Activated CD8-positive, alpha-beta memory T cell treated with anti-CD3 and anti-CD28 coated beads, Interleukin-2, amount 10 ng/mL, durations not matched to agents 7 days and 5 days (primary cell): ENCODE measurements at places on chromosomes 3 and 15. TPM values are rescaled to one million over a fixed set of nuclear protein-coding genes. Genes with fewer than 3 reads are reported as not detected.
A peak's percentile ranks its signal among the peaks of the same experiment; 100 is the strongest.

The C3orf22 gene
- not detected for total RNA-seq

The EPHA3 gene
- not detected for total RNA-seq

GRCh38 chr15:90512276-90512675 is 17.4 kb upstream of the CRTC3 start:
- H3K36me3 ChIP-seq: peaks cover 22% of the 10 kb centered on the region
- H3K27ac ChIP-seq: no peak overlapping the region
- no peak for DNase-seq

- H3K4me3 ChIP-seq: no peak overlapping the region
- H3K36me3 ChIP-seq: no peaks in the 10 kb centered on the region
- DNase-seq: no peak
- peaks cover 9% of the 10 kb centered on the region for H3K27me3 ChIP-seq
- H3K4me1 ChIP-seq: no peaks in the 10 kb centered on the region
- H3K27ac ChIP-seq: no peak overlapping the region
These were observed 19.6 kb upstream of the CPOX start for GRCh38 chr3:98612996-98613517.

- H3K4me1 ChIP-seq: peaks cover 65% of the 10 kb centered on the region
- no peak overlapping the region for H3K4me3 ChIP-seq
- no peaks in the 10 kb centered on the region for H3K27me3 ChIP-seq
- peak overlapping the region; percentile 19 for H3K27ac ChIP-seq
- DNase-seq: no peak
- peaks cover 62% of the 10 kb centered on the region for H3K36me3 ChIP-seq
These were observed 66.5 kb downstream of the MBNL1 start for GRCh38 chr3:152335273-152335672.

The TIMP4 gene
- not detected for total RNA-seq

- DNase-seq: peak; percentile 87
- no peaks in the 10 kb centered on the region for H3K27me3 ChIP-seq
- H3K4me1 ChIP-seq: peaks cover 61% of the 10 kb centered on the region
- peak overlapping the region; percentile 92 for H3K27ac ChIP-seq
- H3K4me3 ChIP-seq: peak overlapping the region; percentile 76
These were observed 56.5 kb downstream of the MCTP2 start for GRCh38 chr15:94287794-94288246.

The DTX3L gene
- total RNA-seq: 108 TPM

The GRIP2 gene
- not detected for total RNA-seq

- H3K27me3 ChIP-seq: no peaks in the 10 kb centered on the region
- H3K4me3 ChIP-seq: no peak within 1 kb of the TSS
- peaks cover 34% of the 10 kb centered on the region for H3K36me3 ChIP-seq
These were observed at the start of gene AMT for GRCh38 chr3:49422379-49423248. TSS of gene AMT (minus strand) at chr3:49422473. CDS start at chr3:49422450, 23 bp downstream.

DNA sequence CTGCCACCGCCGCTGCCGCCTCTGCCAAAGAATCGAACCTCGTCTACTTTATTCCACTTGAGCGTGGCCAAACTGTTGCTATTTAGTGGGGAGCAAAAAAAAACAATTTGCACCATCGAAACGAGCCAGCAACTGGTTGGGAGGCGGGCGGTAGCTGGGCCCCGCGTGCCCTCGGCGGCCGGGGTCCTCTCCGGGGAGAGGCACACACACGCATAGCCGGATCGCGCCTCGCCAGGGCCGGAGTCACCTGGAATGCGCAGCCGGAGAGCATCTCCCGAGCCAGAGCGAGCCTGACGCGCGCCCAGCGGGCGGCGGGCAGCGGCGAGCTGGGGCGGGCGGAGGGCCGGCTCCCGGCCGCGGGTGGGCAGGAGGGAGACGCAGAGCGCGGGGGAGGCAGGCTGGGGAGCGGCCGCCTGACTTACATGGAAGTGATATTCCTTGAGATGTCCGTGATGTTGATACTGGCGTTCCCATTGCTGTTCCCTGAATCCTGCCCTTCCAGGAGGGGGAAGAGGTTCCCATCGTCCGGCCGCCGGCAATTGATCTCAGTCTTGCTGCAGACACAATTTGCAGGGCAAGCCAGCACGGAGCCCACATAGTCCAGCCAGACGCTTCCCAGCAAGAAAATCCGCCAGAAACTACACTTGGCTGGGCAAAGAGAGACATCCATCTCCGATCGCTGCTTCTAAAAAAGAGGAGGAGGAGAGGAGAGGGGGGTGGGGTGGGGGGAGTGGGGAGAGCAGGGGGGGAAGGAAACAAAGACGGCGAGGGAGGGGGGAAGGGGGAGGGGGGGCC is 858 bp downstream of the NTRK3 start:
- no peak overlapping the region for H3K4me3 ChIP-seq
- H3K36me3 ChIP-seq: no peaks in the 10 kb centered on the region
- peaks cover 74% of the 10 kb centered on the region for H3K27me3 ChIP-seq
- H3K4me1 ChIP-seq: peaks cover 15% of the 10 kb centered on the region
- no peak for DNase-seq

DNA sequence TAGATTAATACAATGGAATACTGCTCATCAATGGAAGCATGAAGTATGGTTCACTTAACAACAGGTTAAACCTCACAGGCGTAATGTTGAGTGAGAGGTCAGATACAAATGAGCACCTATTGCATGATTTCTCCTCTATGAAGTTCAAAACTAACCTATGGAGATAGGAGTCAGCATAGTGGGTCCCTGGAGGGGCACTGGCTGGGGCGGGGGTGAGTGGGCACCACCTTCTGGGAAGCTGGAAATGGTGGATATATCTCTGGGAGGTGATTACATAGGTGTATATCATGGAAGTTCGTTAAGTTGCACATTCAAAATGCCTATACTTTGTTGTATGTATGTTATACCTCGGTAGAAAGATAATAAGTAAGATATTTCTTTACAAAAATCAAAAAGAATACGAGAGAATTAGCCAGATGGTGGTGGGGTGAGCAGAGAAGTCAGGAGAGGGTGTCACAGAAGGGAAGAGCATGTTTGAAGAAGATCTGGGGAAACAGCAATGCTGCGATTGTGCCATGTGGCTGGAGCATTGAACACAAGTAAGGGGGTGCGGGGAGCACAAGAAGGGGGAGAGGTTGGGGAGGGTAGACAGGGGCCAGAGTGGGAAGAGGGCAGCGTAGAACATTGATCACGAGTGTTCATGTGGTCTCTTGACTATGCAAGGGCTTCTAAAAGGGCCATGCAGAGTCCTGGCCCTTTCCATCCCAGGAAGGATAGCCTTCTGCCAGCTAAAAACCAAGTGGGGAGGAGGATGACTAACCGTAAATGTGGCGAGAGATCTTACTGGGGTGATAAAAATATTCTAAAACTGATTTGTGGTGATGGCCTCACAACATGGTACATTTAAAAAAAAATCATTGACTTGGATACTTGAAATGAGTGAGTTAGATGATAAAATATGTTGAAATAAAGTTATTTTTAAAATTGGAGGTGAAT is 30.2 kb downstream of the ITGA11 start:
- no peaks in the 10 kb centered on the region for H3K4me1 ChIP-seq
- peaks cover 8% of the 10 kb centered on the region for H3K27me3 ChIP-seq
- no peak overlapping the region for H3K4me3 ChIP-seq
- no peaks in the 10 kb centered on the region for H3K36me3 ChIP-seq

- no peaks in the 10 kb centered on the region for H3K36me3 ChIP-seq
- DNase-seq: no peak
- H3K27ac ChIP-seq: no peak overlapping the region
- H3K4me1 ChIP-seq: no peaks in the 10 kb centered on the region
- H3K4me3 ChIP-seq: no peak overlapping the region
- peaks cover 33% of the 10 kb centered on the region for H3K27me3 ChIP-seq
These were observed 54.5 kb upstream of the GATA2 start for GRCh38 chr3:128547368-128547987.

- H3K27me3 ChIP-seq: peaks cover 8% of the 10 kb centered on the region
- no peaks in the 10 kb centered on the region for H3K36me3 ChIP-seq
- H3K4me3 ChIP-seq: no peak overlapping the region
- no peak overlapping the region for H3K27ac ChIP-seq
- no peak for DNase-seq
These were observed 42.8 kb downstream of the MYO5C start for GRCh38 chr15:52252781-52253180.

- H3K27me3 ChIP-seq: no peaks in the 10 kb centered on the region
- H3K4me3 ChIP-seq: peak overlapping the region; percentile 96
- H3K27ac ChIP-seq: peak overlapping the region; percentile 100
- H3K4me1 ChIP-seq: peaks cover 70% of the 10 kb centered on the region
- peaks cover 19% of the 10 kb centered on the region for H3K36me3 ChIP-seq
These were observed 2.7 kb downstream of the RAB8B start for GRCh38 chr15:63191895-63192618.

- H3K27ac ChIP-seq: no peak overlapping the region
- peaks cover 4% of the 10 kb centered on the region for H3K27me3 ChIP-seq
- DNase-seq: no peak
- no peak overlapping the region for H3K4me3 ChIP-seq
These were observed 26.7 kb downstream of the SCG3 start for GRCh38 chr15:51708013-51708412.

The P2RY13 gene
- not detected for total RNA-seq

The RNF111 gene
- 39.8 TPM for total RNA-seq

DNA sequence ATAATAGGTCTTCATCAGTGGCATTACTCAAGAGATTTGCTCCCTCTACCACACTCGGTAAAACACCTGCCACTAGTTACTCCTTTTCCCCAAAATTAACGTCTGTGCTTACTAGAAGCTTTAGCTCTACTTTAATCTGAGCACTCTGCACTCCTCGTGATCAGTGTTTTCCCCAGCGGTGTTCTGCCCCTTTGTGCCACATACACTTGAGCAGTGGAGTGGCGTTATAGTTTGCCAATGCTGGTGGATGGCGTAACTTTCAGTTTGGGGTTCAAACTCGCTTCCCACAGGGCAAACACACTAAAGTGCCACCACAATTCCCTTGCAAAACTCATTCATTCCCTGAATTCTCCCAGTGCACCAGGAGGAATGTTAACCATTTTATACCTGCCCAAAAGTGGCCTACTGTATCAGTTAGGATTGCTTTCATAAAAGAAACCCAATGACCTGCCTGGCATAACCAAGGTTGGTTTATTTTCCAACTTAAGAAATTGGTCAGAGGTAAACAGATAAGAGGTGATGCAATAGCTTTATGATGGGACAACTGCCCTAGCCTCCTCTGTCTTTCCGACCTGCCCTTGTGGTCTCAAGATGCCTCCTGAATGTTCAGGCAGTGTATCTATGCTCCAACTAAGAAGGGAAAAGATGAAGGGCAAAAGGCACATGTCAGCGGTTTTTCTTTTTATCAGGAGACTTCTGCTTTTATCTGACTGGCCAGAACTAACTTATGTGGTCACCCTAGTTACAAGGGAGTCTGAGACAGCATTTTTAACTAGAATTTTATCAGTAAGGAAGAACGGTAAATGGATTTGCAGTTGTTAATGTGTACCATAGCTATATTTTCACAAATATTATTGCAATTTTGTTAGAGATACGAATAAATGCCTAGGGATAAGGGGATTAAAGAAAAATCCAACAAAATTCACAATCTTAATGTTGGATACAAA is 83.9 kb downstream of the FSIP1 start:
- H3K27ac ChIP-seq: no peak overlapping the region
- peaks cover 3% of the 10 kb centered on the region for H3K27me3 ChIP-seq
- H3K36me3 ChIP-seq: no peaks in the 10 kb centered on the region
- no peaks in the 10 kb centered on the region for H3K4me1 ChIP-seq

DNA sequence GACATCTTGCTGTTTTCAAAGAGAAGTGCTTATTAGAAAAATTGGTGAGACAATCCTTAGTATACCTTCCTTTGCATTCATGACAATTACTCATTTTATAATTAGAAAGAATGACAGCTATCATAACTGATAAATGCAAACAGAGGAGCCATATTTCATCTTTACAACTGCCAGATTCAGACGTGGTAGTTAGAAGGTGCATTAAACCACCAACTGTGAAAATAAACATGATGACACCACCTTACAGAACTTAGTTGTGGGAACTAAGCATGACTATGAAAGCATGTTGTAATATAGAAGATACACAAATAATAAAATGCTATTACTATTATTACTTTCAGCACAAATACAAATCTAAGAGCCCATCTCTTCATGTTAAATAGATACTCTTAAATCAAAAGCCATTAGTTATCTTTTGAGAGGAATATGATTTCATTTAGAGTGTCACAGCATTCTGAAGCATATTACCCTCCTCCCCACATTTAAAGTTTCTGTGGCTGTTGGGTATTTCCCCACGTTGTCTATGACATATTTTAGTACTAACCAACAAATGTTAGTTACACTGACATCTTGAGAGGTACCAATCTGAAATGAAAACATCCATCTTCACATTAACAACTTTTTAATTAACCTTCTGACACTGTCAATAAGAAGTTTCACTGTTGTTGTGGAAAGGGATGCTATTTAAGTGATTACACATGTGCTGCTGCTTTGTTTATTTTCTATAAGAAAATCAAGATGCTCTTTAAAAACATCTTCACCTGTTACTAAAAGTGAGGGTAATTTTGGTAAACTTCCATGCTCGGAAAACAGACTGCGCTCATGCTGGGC is 163.8 kb downstream of the LSAMP start:
- H3K36me3 ChIP-seq: no peaks in the 10 kb centered on the region
- no peaks in the 10 kb centered on the region for H3K4me1 ChIP-seq
- no peak overlapping the region for H3K27ac ChIP-seq

DNA sequence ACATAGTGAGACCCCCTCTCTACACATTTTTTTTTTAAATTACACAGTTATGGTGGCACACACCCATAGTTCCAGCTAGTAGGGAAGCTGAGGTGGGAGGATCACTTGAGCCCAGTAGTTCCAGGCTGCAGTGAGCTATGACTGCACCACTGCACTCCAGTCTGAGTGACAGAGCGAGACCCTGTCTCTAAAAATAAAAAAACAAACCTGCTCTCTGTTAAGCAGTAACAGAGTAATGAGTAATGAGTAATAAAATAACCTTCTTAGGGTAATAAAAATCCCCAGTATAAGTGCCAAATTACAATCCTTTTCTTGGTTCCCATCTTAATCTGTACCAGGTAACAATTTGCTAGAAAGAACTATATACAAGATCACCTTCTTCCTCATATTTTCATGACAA is 65.9 kb upstream of the PLXND1 start:
- no peaks in the 10 kb centered on the region for H3K4me1 ChIP-seq
- no peak overlapping the region for H3K4me3 ChIP-seq
- no peaks in the 10 kb centered on the region for H3K27me3 ChIP-seq
- DNase-seq: no peak
- peaks cover 5% of the 10 kb centered on the region for H3K36me3 ChIP-seq

The KBTBD13 gene
- not detected for total RNA-seq

DNA sequence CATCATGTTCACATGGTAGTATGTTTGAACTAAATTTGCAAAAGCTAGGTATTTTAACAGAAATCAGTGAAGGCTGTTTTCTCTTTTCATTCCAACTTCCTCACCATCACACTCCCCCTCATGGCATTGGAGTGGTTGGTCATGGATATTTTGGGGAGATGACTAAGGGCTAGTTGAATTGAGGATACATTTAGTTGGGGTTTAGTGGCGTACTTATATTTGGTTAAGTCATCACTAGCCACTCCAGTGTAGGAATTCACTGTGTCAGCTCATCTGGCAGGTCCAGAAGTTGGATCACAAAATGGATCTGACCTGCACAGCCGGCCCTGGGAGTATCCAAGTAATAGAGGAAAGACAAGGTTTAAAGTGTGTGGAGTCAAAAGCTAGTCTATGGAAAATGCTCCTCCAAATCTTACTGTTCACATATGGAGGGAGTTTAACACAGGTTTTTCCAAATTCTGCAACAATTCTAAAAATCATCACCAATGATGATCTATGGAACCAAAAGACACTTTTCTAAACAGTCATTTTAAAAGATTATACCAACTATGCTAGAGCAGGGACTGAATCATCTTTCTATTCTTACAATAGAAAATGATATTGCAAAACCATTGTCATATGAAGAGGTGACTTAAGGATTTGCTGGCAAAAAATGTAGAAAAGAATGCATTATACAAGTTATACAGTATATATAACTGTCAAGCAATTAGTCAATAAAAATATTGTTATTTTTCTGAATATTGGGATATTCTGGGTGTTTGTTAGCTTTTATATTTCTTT is 247.8 kb upstream of the PEX5L start:
- DNase-seq: no peak
- no peak overlapping the region for H3K27ac ChIP-seq
- H3K4me1 ChIP-seq: no peaks in the 10 kb centered on the region
- no peak overlapping the region for H3K4me3 ChIP-seq
- H3K36me3 ChIP-seq: no peaks in the 10 kb centered on the region
- H3K27me3 ChIP-seq: no peaks in the 10 kb centered on the region
